ENCODE measurements at places on chromosomes 5 and 9.

GRCh38 chr5:54450542-54450941 is 5.0 kb upstream of the HSPB3 start:
- DNase-seq, result no peak

- DNase-seq, result no peak
These were observed 76.1 kb downstream of the NREP start for GRCh38 chr5:111680737-111681413.

- DNase-seq, result no peak
These were observed 1.2 kb upstream of the ADAMTS6 start for GRCh38 chr5:65482736-65483545.

- no peak for DNase-seq
These were observed 319.0 kb downstream of the EBF1 start for GRCh38 chr5:158780656-158781237.

- no peak for DNase-seq
These were observed 3.5 kb downstream of the NFX1 start for GRCh38 chr9:33293782-33294181.

- no peak for DNase-seq
These were observed 1.9 kb downstream of the SPARC start for GRCh38 chr5:151684690-151685361.

DNA sequence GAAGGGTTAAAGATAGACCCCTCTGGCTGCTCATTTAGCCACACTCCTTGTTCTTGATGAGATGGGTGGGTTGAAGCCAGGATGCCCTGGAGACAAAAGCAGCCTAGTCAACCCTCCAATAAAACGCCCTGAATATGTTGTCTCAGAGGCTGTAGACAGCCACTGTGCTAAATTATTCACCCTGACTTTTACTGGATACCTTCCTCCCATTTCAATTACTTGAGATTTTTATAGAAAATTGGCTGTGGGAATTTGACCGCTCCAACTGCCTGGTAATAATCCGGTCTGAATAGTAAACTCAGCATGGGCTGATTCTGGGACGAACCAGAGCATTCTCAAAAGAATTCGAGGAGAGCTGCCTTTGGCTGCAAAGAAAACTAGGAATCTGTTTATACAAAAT is 104.2 kb downstream of the SNX18 start:
- DNase-seq, result no peak
